ENCODE measurements at places on chromosomes 12 and 14. TPM values are rescaled to one million over a fixed set of nuclear protein-coding genes. Genes with fewer than 3 reads are reported as not detected.

The IRAK3 gene
- 6.9 TPM for total RNA-seq

GRCh38 chr14:64501411-64502171 is 2.0 kb downstream of the ZBTB25 start:
- DNase-seq: peak; percentile 38
- H3K27ac ChIP-seq: peak overlapping the region; percentile 100
- peaks cover 39% of the 10 kb centered on the region for H3K4me1 ChIP-seq
- peak overlapping the region; percentile 97 for H3K4me3 ChIP-seq

The TMEM119 gene
- total RNA-seq: 1.8 TPM

The AQP6 gene
- not detected for total RNA-seq

- no peaks in the 10 kb centered on the region for H3K36me3 ChIP-seq
- H3K27me3 ChIP-seq: no peaks in the 10 kb centered on the region
- H3K4me3 ChIP-seq: no peak overlapping the region
- peaks cover 4% of the 10 kb centered on the region for H3K4me1 ChIP-seq
- no peak for DNase-seq
- no peak overlapping the region for H3K27ac ChIP-seq
These were observed 145.8 kb downstream of the BICD1 start for GRCh38 chr12:32252199-32253073.

The FOXG1 gene
- not detected for total RNA-seq

GRCh38 chr14:51981218-51981854 is 8.0 kb upstream of the RTRAF start:
- no peaks in the 10 kb centered on the region for H3K36me3 ChIP-seq
- H3K27me3 ChIP-seq: no peaks in the 10 kb centered on the region
- peaks cover 15% of the 10 kb centered on the region for H3K4me1 ChIP-seq
- DNase-seq: no peak
- H3K4me3 ChIP-seq: no peak overlapping the region

DNA sequence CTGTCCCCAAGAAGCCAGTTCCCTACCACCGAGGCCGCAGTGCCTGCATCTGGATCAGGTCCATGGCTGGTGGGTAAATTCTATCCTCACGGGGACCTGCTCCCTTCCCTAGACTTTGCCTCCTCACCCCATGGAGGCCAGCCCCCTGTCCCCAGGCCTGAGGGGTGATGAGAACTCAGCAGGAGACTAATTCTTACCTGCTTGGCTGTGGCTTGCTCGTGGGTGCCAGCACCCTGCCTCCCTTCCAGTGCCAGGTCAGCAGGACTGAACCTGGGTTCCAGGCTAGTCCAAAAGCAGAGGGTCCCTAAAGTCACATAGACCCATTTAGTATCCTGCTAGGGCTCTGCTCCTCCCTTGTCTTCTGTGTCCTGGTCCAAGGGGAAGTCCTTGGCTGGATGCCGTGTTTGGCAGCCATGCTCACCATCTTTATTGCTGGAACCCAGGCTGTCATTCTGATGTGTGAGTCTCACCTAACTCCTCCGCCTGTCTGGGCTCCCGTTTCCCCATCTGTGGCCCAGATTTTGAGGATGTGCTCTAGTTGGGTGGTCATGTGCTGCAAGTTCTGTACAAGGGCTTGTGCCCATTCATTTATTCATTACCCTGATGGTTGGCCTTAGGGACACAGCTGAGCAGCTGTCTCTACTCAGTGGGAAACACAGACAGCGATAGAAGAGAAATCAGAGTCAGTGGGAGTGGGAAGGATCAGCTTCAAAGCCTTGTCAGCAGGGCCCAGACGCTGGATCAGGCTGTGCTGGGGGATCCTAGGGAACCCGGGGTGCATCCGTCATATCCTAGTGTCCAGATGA is 949 bp downstream of the PLBD2 start:
- peak overlapping the region; percentile 78 for H3K4me3 ChIP-seq
- no peaks in the 10 kb centered on the region for H3K27me3 ChIP-seq
- peaks cover 18% of the 10 kb centered on the region for H3K4me1 ChIP-seq
- DNase-seq: peak; percentile 48

DNA sequence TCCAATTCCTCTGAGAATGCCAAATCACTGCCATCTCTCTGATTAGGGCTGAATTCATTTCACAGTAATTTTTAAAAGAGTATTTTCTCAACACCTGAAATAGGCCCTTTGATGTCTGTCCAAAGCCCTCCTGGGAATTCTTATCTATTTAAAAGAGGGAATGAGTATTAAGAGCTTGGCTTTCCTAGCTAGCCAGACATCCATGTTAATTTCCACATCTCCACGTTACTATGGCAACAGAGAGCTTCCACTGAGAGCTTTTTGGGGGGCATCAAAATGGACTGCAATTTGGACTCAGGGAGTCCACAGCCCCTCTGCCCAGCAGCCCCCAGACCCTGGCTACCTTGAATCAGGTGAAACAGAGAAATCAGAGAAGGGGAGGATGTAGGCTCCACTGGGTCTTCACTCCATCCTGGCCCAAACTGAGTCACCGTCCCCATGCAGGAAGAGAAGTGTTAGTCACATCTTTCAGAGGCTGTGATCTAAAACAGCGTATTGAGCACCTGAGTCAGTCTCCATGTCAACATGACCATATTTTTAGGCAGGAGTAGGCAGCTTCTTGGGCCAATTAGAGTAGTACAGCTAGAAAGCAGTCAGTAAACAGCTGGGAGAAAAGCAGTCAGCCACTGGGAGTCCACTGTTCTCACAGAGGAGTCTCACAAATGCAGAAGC is 7.0 kb upstream of the FICD start:
- H3K27me3 ChIP-seq: no peaks in the 10 kb centered on the region
- H3K36me3 ChIP-seq: no peaks in the 10 kb centered on the region
- H3K27ac ChIP-seq: no peak overlapping the region
- H3K4me1 ChIP-seq: no peaks in the 10 kb centered on the region

GRCh38 chr14:24794644-24795305 is 160.8 kb upstream of the GZMB start:
- no peak for DNase-seq
- H3K27me3 ChIP-seq: no peaks in the 10 kb centered on the region
- H3K4me3 ChIP-seq: no peak overlapping the region
- H3K4me1 ChIP-seq: peaks cover 2% of the 10 kb centered on the region

The ALG10 gene
- total RNA-seq: 7.5 TPM

GRCh38 chr14:32908196-32909084 is 30.2 kb upstream of the NPAS3 start:
- no peak overlapping the region for H3K4me3 ChIP-seq
- no peaks in the 10 kb centered on the region for H3K36me3 ChIP-seq
- no peaks in the 10 kb centered on the region for H3K4me1 ChIP-seq
- DNase-seq: no peak
- no peaks in the 10 kb centered on the region for H3K27me3 ChIP-seq

- H3K27me3 ChIP-seq: no peaks in the 10 kb centered on the region
- H3K4me1 ChIP-seq: peaks cover 3% of the 10 kb centered on the region
- DNase-seq: peak; percentile 39
These were observed 24.8 kb downstream of the FOS start for GRCh38 chr14:75303381-75303789.

The LBHD2 gene
- total RNA-seq: not detected

- no peak for DNase-seq
- no peak overlapping the region for H3K4me3 ChIP-seq
- H3K36me3 ChIP-seq: no peaks in the 10 kb centered on the region
- no peaks in the 10 kb centered on the region for H3K27me3 ChIP-seq
- no peak overlapping the region for H3K27ac ChIP-seq
- H3K4me1 ChIP-seq: no peaks in the 10 kb centered on the region
These were observed 78.0 kb downstream of the GRIP1 start for GRCh38 chr12:66600903-66601302.

DNA sequence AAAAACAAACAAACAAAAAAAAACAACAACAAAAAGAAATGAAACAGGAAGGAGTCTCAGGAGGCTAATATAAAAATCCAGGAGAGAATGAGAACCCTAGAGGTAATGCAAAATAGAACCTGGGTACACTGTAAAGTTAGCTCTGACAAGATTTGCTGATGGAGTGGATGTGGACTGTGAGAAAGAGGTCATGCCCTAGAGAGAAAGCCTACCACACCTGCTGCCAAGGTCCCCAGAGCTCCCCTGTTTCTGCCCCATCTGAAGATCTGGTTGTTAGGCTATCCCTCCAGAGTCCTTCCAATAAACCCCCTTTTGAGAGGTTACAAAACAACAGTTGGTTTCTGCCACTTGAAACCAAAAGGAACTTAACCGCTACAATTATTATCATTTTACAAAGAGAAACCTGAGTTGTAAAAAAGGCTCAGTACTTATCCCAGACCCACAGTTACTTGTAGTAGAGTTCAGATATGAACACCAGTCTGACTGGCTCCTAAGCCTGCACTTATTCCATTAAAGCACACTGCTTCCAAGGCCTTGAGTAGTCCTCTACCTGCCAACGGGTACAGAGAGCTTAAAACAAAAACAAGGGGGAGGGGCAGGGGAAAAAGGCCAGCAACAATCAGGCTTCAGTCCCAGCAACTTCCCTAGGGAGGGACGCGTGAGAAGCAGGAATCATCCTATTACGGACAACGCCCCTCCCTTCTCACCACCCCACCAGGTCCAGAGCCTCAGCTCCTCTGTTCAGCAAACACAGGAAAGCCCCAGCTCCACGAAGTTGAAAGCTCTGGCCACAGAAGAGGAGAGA is 27.7 kb downstream of the PPP1R13B start:
- DNase-seq: peak; percentile 36
- no peaks in the 10 kb centered on the region for H3K36me3 ChIP-seq
- H3K4me1 ChIP-seq: peaks cover 53% of the 10 kb centered on the region
- H3K27me3 ChIP-seq: no peaks in the 10 kb centered on the region
- H3K4me3 ChIP-seq: no peak overlapping the region

GRCh38 chr12:92987846-92988621 is 58.9 kb upstream of the EEA1 start:
- peaks cover 9% of the 10 kb centered on the region for H3K4me1 ChIP-seq
- peak overlapping the region; percentile 67 for H3K27ac ChIP-seq
- H3K36me3 ChIP-seq: no peaks in the 10 kb centered on the region

DNA sequence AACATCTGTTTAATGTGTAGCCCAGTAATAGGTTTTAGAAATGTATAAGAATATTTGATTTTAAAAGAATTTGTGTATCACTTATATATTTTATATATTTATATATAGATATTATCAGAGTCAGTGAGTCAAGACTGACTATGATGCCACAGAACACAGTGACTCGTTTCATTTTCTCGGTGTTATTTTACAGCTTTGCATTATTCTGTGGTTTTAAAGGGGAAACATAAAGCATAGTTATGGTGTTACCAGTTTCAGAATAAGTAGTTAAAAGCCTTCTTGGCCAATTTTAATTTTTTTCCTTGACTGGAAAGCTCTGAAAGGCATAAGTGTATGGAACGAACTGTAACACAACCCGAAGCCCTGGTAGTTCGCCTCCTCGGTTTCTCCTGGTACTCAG is 91.0 kb downstream of the GRIP1 start:
- DNase-seq: no peak
- H3K36me3 ChIP-seq: no peaks in the 10 kb centered on the region
- H3K4me1 ChIP-seq: no peaks in the 10 kb centered on the region
- no peak overlapping the region for H3K27ac ChIP-seq

The OR4Q3 gene
- not detected for total RNA-seq

GRCh38 chr14:50403419-50403818 is 6.7 kb upstream of the CDKL1 start:
- no peaks in the 10 kb centered on the region for H3K36me3 ChIP-seq
- no peaks in the 10 kb centered on the region for H3K27me3 ChIP-seq
- no peak for DNase-seq
- no peak overlapping the region for H3K4me3 ChIP-seq
- H3K4me1 ChIP-seq: peaks cover 13% of the 10 kb centered on the region
- no peak overlapping the region for H3K27ac ChIP-seq

GRCh38 chr12:111467092-111467856 is 61.6 kb downstream of the SH2B3 start:
- H3K27me3 ChIP-seq: no peaks in the 10 kb centered on the region
- no peaks in the 10 kb centered on the region for H3K4me1 ChIP-seq
- H3K27ac ChIP-seq: no peak overlapping the region
- H3K36me3 ChIP-seq: peaks cover 88% of the 10 kb centered on the region
- DNase-seq: no peak

The CDKL1 gene
- 2.4 TPM for total RNA-seq

The FICD gene
- total RNA-seq: 2.3 TPM

- no peaks in the 10 kb centered on the region for H3K27me3 ChIP-seq
- H3K27ac ChIP-seq: no peak overlapping the region
- peaks cover 12% of the 10 kb centered on the region for H3K4me1 ChIP-seq
- DNase-seq: peak; percentile 18
- H3K4me3 ChIP-seq: no peak overlapping the region
- no peaks in the 10 kb centered on the region for H3K36me3 ChIP-seq
These were observed 14.1 kb upstream of the MIS18BP1 start for GRCh38 chr14:45267071-45267470.
